Thoracic aorta (tissue), 2 donors: ENCODE measurements at places on chromosomes 2 and 18. TPM values are rescaled to one million over a fixed set of nuclear protein-coding genes. Genes with fewer than 3 reads are reported as not detected.

DNA sequence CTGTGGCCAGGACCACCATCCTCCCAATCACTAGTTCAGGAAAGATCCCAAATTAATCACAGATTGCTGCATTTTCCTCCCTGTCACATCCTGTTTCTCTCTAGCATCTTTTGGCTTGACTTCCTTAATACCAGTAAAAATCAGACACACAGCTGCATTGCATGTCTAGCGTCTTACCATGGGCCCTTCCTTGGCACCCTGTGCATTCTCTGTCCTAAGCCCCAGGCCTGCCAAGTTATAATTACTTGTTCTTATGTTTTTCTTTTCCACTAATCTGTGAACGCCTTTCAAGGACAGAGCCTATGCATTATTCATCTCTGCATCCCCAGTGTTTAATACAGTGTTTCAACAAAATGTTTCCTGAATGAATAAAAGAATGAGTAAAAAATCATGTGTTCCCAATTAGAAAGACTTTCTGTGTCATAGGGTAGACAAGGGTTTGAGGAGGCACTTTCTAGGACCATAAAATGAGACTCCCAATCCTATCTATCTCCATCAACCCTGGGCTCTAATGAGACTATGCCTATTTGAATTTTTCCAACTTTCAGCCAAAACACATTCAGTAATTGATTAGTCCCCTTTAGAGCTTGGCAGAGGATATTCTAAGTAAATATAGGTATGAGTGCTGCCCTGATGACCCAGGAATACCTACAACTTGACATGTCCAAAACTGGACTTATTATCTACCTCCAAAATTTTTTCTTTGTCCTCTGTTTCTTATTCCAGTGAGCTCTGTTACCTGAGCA, 10.3 kb upstream of the NT5C1B start:
- H3K4me3 ChIP-seq: no peak overlapping the region
- H3K27me3 ChIP-seq: no peaks in the 10 kb centered on the region
- H3K4me1 ChIP-seq: peaks cover 34% of the 10 kb centered on the region
- H3K36me3 ChIP-seq: no peaks in the 10 kb centered on the region
- H3K27ac ChIP-seq: peak overlapping the region; percentile 51
- no peak for DNase-seq

DNA sequence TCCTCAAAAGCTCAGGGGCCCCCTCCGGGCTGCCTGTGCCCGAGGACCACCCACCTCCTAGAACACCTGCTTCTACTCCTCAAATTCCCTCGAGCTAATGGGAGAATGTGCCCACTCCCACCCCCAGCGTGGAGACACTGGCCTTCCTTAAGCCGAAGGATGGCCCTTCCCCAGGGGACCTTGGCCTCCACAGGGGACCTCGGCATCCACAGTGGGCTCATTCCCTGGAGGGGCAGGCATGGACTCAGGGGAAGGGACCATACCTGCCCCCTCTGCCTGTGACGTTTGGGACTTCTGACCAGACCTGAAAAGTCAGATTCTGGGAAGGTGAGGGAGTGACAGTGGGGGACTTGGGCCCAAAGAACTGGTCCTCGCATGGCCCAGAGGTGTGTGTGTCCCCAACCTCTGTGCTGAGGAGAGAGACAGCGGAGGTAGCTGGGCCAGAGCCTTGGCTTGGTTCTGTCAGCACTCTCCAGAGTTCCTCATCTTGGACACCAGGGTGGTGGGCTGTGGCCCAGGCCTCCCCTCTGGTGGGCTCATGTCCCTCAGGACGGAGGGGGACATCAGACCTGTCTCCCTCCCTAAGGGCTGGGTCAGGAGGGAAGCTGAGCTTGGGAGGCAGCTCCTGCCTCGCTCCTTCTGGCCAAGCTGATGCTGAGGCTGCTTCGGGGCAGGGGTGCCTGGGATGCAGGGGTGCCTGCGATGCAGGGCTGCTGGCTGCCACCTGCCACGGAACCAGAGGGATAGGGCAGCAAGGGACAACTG, 240.4 kb downstream of the HAUS1 start:
- no peak overlapping the region for H3K27ac ChIP-seq
- no peaks in the 10 kb centered on the region for H3K36me3 ChIP-seq

The SERPINB4 gene
- not detected for total RNA-seq

The ILKAP gene
- total RNA-seq: 28.6 TPM
